ENCODE measurements at places on chromosomes 2 and 18.

- no peak for DNase-seq
Observed at GRCh38 chr18:58287353-58288274, 243.6 kb downstream of the NEDD4L start.

GRCh38 chr2:188285049-188285448 lies 6.6 kb upstream of the GULP1 start:
- no peak for DNase-seq

GRCh38 chr2:77210725-77211124 lies 311.5 kb downstream of the LRRTM4 start:
- no peak for DNase-seq

DNA sequence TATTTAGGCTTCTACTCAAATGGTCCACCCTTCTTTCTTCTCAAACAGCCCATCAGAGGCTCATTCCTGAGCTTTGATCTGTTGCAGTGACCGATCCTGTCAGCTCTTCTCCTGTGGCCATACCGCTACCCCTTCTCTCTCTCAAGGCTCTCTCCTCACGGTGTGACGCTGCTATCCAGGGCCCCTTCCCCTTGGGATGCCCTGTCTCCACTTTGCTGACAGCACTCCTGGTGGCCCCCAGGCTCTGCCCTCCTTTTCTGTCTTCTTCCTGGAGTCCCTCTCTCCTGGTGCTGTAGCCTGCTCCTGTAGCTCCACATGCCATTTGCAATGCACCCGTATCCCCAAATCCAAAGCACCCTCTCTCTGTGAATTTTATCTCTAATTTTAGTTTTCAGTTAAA lies 45.4 kb upstream of the CTAGE1 start:
- no peak for DNase-seq

DNA sequence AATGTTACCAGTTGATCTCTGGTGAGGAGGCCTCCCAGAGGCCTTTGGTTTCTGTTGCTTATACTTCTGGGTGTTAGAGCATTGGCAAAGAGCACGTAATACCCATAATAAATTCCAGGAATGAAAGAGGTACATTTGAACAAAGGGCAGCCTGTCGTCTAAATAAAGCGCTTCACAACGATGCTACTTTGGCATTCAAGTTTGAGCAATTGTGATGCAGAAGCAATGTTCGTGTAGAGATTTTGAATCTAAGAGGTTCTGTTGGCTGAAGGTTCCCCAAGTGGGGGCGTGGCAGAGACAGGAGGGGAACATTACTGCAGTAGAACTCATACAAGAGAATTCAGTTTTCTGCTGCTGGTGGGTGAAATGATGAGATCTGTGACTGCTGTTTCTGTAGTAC lies 27.8 kb downstream of the ZNF532 start:
- DNase-seq, result no peak

GRCh38 chr2:117931978-117932377 lies 81.9 kb downstream of the CCDC93 start:
- DNase-seq, result no peak

GRCh38 chr2:234981197-234982095 lies 29.6 kb downstream of the SH3BP4 start:
- no peak for DNase-seq

- DNase-seq, result no peak
Observed at GRCh38 chr2:80374105-80374504, 69.6 kb upstream of the LRRTM1 start.

DNA sequence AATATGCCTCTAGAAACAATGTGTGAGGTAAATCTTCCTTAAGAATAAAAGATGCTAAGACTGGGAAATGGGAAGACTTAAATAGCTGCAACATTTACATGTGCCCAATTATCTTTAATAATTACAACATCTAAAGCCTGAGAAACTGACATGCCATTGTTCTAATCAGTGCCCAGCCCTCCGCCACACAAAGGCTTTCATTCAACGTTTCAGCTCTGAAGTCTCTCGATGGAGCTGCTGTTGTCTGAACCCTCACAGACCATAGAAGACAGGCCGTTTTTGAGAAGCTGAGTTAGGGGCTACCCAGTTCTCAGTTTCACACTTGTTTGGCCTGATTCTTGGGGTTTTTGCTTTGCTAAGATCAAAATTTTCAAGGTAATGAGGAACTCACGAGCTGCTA lies 315.4 kb upstream of the CHST9 start:
- no peak for DNase-seq

DNA sequence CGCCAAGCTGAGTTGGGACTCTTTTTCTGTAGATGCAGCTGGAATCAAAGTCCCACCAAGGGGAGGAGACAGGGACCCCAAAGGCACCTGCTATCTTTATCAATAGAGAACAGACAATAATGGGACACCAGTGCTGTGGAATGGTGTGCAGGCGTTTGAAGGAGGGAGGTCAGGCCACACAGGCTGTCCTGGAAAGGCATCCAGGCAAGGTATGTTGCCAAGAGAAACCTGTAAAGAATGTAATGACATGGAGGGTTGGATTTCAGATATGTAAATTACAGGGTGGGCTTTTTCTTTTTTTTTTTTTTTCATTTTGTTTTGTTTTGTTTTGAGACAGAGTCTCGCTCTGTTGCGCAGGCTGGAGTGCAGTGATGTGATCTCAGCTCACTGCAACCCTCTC lies 9.7 kb upstream of the NMUR1 start:
- no peak for DNase-seq

DNA sequence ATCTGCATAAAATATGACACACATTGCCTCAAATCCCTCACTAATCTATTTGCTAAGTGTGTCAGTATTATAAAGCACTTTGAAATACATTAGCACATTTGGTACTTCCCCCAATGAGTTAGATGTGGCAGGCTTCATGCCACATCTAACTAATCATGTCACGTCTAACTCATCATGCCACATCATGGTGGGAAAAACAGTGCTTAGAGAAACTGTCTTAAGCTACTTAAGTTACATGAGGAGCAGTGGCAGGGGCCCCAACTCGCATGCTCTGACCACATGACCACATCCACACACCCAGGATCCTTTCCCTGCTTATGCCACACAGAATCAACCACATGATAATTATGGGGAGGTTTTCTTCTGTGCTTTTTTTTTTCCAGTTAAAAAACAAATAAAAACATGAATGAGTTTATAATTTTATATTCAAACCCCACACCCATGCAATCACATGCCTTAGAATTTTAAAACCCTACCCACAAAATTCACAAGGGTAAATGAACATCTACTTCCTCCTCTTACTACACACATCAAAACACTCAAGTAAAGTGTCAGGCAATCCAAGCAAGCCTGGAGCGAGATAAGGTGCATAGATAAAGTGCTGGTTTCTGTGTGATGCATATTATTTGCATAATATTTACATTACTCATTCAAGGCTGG lies 1.6 kb downstream of the ABCA12 start:
- DNase-seq, result peak; percentile 63

- no peak for DNase-seq
Observed at GRCh38 chr18:49032189-49032584, 81.4 kb upstream of the SMAD7 start.

GRCh38 chr2:20106746-20107145 lies 55.3 kb upstream of the LAPTM4A start:
- no peak for DNase-seq

GRCh38 chr2:239006622-239007285 lies 158.9 kb downstream of the TWIST2 start:
- no peak for DNase-seq

- DNase-seq, result no peak
Observed at GRCh38 chr18:7980656-7981055, 413.5 kb downstream of the PTPRM start.

GRCh38 chr2:143574069-143574468 lies 444.9 kb downstream of the ARHGAP15 start:
- peak; percentile 17 for DNase-seq

DNA sequence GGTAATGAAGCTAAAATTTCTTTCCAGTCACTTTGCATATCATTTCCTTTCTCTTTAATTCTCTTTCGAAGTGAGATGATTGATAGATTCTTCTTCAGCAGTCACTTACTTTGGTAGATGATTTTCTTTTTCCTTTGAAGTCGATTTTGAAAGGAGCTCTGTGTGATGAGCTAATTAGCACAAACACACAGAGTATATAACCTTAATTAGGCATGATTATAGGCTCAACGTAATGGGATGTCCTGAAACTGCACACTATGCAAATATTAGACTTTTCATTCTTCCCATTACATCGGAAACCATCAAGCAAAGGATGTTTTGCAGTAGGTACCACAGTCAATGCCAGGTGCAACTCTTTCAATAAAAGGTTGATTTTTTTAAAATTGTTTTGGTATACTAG lies 6.4 kb upstream of the CTLA4 start:
- no peak for DNase-seq

GRCh38 chr2:232927793-232928550 lies 57.9 kb downstream of the SNORC start:
- DNase-seq, result no peak

GRCh38 chr18:28684746-28685355 lies 507.9 kb upstream of the CDH2 start:
- no peak for DNase-seq

DNA sequence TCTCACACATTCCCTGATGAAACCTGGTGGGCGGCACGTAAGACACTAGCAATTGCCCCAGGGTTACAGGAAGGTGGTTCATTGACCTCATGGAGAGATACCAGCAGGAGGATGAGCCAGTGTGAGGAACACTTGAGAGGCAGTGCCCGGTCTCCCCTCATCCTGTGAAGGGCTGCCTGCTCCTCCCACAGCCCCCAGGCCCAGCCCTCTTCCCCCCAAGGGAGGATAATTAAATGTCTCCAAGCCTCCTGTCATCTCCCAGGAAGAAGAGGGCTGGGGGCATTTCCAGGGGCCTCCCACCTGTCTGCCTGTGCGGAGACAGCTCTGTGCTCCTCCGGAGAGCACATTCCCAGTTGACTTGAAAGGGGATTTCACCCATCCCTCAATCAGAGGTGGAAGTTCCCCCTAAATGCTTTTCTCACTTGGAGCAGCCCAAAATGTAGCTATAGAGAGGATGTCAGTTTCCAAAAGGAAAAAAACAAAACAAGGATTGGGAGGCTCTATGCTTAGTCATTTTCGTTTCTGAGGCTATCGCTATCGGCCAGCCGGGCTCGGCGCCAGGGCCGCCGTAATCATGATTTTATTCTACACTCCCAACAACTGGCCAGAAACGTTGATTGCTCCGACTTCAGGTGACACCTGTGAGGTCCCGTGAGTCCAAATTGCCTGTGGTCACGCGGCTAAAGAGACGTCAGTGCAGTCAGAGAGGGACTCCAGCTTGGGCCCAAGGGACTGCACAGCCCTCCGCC lies 7.1 kb downstream of the KCNF1 start:
- DNase-seq, result no peak

DNA sequence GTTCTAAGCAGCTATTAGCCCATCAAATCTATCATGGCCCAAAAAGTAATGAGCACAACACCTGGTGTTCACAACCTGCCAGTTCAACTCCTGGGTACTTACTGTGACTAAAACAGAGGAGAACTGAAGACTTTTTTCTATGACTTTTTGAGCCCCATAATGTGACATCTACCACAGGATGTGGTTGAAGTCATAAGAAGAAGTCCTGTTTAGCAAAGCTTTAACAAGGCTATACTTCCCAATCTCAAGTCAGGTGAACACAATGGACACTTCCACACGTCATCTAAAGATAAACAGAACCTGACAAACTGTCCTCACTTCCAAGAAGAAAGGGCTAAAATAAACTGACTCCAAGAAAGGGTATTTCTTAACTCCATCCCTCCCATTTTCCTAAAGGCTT lies 138.8 kb downstream of the ATAD2B start:
- DNase-seq, result no peak

DNA sequence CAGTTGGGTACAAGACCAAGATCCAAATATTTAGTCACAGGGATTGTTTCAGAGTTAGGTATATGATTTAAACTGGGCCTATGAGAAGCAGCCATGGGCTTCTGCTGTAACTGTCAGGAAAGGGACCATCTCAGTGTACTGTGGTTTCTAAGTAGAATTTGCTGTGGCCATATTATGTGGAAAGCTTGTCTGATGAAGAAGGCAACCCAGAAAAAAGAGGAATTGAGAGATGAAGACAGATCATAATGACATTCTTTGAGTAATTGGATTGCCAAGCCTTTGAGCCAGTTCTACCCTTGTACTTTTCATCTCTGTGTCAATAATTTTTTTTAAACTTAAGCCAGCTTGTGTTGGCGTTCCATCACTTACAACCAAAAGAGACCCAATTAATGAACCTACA lies 259.6 kb downstream of the NUP35 start:
- peak; percentile 6 for DNase-seq

DNA sequence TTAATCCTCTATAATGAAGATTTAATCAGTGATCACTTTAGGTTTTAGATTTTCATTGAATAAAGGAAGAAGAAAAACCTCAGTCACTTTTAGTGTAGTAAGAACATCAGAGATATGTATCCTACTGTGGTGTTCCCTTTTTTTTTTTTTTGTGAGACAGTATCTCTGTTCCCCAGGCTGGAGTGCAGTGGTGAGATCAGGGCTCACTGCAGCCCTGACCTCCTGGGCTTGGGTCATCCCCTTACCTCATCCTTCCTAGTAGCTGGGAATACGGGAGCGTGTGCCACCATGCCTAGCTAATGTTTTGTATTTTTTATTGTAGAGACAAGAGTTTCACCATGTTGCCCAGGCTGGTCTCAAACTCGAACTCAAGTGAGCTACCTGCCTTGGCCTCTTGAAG lies 5.1 kb downstream of the SLC39A10 start:
- DNase-seq, result no peak

- DNase-seq, result no peak
Observed at GRCh38 chr2:70035344-70035844, 51.9 kb upstream of the PCBP1 start.

DNA sequence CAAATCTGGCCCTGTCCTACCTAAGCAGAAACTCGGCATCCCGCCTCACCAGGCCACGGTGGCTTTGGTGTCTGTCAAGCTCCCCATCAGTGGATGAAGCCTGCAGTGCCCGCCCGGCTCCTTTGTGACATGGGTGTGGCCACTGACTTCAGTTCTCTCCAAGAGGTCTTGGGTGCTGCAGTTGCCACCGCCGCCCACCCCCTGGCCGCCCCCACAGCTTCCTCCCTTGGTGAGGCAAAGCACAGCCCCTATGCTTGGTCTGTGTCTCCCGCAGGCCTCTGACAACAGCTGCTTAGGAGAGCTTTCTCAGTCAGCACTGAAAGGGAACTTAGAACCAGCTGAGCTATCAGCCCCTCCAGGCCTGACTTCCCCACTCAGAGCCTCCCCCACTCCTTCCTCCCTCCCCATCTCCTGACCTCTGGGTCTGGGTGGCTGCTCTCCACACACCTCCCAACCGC lies 22.9 kb upstream of the GPR55 start:
- no peak for DNase-seq

GRCh38 chr2:85753525-85754312 lies at the start of gene ATOH8:
Gene ATOH8, plus strand, starts transcription at chr2:85753991. Its CDS starts 199 bp downstream, at chr2:85754190.
- peak; percentile 72 for DNase-seq

- no peak for DNase-seq
Observed at GRCh38 chr2:96556441-96557330, 20.1 kb downstream of the ARID5A start.

DNA sequence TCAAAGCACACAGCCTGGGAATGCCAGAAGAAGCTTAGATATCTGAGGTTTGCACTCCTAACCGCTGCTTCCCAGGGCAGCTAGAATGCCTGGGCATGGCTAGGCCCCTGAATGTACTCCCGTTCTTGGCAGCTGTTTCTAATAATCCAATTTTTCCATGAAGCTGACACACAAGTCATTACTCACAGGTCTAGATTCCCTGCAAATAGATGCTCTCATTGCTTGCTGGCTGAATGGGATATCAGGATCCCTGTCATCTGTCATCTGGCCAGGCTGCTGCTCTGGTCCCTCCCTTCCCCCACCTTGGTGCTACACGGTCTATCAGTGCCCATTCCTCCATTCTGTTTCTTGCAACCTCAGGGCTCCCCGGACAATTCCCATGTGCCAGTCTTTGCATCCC lies 40.7 kb upstream of the TEX51 start:
- peak; percentile 95 for DNase-seq

Data from NCI-H82 (cell line).